ENCODE measurements at places on chromosomes 12 and 14.

GRCh38 chr12:19402743-19403431, 36.4 kb upstream of the AEBP2 start:
- no peak for DNase-seq

DNA sequence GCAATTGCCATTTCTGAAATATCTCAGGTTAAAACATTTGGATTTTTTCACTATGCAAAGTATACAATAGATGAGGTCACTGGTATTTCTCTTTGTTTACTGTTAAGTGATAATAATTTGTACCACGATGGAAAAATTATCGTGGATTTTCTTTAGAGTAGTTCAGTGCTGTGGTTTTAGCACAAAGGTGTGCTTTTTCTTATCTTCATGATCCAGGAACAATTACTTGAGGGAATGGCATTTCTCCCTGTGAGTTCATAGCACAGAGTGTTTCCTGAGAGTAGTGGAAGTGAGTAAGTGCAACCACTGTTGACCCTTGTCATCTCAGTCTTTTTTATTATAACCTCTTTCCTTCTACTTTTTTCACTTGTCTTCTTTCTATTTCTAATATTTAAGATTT, 86.8 kb downstream of the FGD4 start:
- DNase-seq, result no peak

DNA sequence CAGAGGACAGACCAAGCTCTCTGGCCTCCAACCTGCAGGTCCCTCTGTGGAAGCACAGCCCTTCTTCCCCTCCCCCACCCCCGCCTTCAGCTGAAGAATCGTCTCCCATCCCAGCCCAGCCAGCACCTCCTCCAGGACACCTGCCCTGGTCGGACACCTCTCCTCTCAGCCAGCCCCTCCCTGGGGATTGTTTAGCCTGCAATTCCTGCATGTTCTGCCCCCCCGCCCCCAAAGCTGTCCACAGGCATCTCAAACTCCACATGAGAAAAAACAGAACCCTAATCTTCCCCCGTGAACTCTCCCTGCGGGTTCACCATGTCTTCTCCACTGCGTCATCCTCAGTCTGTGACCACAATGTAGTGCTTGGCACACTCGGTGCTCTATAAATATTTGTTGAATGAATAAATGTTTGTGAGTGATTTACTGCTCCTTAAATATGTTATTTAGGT, 24.1 kb downstream of the PRIMA1 start:
- no peak for DNase-seq

DNA sequence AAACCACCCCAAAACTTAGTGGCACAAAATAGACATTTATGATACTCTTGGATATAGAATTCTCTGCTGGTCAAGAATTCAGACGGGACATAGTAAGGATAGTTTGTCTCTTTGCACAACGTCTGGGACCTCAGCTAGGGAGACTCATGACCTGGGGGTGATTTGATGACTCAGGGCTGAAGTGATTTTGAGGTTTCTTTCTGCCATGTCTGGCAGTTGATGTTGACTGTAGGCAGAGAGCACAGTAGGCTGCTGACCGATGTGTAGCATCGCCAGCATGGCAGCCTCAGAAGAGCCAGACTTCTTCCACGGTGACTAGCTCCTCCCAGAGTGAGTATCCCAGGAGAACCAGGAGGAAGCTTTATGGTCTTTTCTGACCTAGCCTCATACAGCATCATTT, 88.9 kb upstream of the FRMD6 start:
- DNase-seq, result no peak

DNA sequence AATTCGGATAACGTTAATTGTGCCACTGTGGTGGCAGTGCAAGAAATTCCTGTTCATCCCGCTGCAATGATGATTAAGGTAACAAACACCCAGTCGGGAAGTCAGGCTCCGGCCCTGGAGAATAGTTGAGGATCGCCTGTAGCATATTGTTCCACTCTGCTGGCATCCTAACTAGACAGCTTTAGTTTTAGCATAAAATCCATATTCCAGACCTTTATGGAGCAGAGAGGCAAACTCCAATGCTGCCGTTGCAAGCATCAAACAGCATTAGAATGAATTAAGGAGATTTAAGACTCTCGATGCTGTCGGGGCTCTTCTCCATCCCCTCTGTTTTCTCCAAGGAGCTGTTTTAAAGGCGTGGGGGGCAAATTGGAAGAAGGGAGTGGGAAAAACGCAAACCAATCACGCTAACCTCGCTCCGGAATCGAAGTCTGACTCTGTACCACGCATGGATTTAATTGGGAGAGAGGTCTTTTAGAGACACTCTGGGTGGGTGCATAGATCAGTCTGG, 660.4 kb downstream of the VRK1 start:
- DNase-seq, result no peak

DNA sequence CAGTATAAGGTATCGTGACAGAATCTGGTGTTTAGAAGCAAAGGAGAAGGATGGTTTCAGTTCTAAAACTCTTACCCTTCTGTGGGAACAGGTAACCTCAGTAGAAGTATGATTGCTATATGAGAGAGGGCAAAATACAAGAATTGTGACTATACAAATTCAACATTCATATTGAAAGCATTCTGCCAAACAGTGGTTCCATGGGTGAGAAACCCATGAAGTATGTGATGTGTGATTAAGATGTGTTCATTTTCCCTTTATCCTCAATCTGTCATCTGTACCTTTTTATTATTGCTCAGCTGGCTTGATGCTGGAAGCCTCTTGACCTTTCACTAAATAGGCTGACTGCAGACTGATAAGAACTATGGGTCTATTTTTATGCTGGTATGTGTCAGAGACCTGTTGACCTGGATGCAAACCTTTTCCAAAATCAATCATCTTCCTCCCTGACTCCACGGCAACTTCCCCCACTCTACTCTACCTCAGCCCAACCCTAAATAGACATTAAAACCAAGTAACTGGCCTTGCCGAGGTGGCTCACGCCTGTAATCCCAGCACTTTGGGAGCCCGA, 109.6 kb downstream of the STXBP6 start:
- DNase-seq, result no peak

GRCh38 chr14:51738754-51739153, 87.0 kb downstream of the FRMD6 start:
- DNase-seq, result no peak

- no peak for DNase-seq
These were observed 45.2 kb upstream of the APPL2 start for GRCh38 chr12:105280966-105281693.

GRCh38 chr12:106082216-106083175, 56.3 kb downstream of the NUAK1 start:
- DNase-seq, result no peak

GRCh38 chr14:102205560-102205959, 65.9 kb downstream of the WDR20 start:
- no peak for DNase-seq
